ENCODE measurements at places on chromosomes 5 and 9.
A peak's percentile ranks its signal among the peaks of the same experiment; 100 is the strongest.

DNA sequence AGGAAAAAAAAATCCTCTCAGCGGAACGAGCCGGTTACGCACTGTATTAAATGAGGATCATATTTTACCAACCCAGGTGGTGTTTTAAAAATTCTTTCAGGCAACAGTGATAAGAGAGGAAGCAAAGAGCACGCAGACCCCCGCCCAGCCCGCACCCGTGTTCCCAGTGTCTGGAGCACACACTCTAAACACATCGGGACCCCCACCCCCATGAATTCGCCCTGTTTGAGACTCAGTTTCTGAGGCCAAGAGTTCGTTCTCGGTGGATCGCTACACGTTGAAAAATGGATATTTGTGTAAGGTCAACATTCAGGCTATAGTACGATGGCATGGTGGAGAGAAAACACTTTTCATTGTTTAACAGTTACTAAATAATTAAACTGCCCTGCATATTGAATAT lies 196.3 kb downstream of the MEF2C start:
- DNase-seq = no peak

DNA sequence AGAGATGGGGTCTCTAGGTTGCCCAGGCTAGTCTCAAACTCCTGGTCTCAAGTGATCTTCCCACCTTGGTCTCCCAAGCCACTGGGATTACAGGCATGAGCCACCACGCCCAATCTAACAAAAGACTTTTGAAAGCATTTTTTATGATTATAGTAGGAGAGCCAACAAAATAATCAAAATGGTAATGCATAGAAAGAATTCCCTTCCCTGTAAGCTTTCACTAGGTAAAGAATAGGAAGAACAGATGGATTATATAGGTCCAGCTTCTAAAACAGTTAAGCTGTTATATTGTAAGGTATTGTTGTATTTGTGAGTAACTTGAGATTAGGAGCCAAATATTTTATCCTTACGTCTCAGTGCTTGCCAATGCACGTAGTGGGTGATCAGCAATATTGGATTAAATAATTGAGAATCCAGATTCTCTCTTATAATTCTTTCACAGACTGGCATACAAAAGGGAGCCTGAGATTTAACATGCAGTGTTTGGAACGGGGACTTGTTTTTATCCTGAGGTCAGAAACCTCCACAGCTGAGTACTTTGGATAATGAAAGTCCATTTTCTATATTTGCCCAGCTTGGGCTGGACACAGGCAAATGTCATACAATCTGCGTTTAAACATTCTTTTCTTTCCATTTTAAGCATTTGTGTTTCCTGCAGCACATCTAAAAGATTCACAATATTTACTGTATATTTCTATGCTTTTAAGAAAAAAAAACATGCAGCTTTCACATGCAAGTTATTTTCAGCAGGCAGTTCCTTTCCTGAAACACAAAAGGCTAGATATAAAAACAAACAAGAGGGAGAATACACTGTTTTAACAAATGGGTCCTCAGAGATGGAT lies 238.4 kb downstream of the ARRDC3 start:
- no peak for DNase-seq

DNA sequence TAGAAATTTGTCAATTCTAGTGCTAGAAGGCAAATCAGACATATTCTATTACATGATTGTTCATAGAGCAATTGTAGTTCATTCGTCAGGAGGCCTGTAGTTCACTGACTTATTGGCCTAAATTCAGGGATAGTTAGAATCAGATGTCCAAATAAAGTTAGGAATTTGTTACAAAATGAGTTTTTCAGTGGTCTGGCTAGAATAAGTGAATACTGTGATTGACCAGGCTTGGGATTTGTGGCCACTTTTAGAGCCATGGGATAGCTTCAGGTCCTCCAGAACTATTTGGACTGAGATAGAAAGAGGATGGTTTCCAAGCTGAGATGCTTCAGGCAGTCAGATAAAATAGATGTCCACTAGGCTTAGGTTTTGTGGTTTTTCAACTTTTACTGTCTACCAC lies 199.1 kb upstream of the MPDZ start:
- DNase-seq = no peak

GRCh38 chr5:149240354-149240998 lies 31.2 kb upstream of the AFAP1L1 start:
- DNase-seq = peak; percentile 66

DNA sequence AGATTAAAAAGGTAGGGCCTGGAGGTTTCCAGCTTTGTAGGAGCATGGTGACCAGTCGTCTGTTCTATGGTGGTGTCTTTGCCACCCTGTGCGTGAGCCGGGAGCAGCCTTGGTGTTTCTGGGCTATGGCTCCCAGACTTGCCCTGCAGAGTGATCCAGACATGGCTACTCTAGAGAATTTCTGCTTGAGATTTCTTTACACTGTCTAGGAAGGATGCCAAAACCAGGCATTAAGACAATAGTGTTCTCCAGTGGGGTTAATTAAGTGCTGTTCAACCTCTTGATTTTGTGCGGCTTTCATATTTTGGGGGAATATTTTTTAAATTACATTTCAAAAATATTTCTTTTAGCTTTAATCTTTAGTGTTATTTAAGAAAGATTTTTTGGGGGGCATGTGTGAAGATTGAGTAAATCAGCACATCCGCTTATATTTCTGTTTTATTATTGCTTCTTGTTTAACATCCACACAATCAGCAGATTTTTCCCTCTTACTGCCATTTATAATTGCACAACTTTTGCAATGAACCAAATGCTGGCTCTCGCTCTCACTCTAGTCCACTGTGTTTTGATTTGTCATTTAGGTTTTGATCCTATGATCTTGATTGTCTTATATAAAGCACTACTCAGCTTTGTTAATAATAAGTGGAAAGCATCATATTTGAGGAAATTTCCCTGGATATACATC lies 110.5 kb downstream of the RASGRF2 start:
- DNase-seq = no peak

GRCh38 chr5:61301341-61302199 lies 30.5 kb upstream of the ZSWIM6 start:
- DNase-seq = no peak

DNA sequence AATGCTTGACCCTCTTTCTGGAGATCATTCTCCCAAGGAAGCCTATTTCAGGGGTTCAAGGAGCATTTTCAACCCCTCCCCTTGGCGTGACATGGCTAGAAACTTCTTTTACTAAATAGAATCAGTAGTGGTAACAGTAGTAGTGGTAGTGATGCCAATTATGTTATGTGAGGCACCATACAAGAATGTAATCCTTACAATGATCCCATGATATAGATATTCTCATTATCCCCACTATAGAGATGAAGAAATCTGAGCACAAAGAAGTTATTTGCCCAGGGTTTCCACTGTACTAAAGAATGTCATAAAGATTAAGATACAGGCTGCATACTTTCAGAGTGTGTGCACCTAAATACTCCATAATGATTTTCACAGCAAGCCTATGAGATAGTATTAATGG lies 155.4 kb upstream of the CLINT1 start:
- DNase-seq = no peak

DNA sequence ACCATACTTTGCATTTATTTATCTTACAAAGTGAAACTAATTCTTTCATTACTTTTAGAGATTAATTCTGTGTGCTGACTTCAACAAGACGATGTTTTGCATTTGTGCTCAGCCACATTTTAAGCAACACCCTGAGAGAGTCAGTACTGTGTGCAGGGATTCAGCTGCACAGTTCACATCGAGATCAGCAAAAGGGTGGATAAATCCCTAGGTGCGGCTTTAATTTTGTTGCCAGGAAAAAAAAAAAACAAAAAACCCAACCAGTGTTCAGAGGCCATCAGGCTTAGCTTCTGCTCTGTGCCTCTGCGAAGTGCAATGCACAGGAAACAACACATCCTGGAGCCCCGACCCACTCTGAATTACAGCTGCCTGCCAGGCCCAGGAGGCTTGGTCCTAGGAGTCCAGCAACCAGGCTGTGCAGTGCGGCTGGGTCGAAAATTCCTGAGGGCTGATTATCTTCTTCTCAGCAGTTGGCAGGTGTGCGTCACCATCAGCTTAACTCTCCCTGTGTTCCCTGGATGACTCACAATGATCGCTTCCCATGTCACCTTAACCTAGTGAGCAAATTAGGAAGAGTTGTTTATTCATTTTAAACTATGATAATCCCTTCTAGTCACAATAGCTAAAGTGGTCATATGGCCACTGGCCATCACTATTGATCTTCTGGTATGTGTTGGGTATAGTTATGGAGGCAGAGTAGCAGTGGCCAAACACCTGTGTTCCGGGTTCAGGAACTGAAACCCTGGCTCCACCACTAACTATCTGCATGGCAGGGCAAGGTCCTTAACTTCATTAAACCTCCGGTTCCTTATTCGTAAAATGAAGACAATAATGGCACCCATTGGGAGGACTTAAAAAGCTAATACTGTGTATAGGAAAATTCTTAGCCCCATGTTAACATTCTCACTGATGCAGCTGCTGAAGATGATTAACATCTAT lies 31.2 kb upstream of the NDUFB6 start:
- no peak for DNase-seq

DNA sequence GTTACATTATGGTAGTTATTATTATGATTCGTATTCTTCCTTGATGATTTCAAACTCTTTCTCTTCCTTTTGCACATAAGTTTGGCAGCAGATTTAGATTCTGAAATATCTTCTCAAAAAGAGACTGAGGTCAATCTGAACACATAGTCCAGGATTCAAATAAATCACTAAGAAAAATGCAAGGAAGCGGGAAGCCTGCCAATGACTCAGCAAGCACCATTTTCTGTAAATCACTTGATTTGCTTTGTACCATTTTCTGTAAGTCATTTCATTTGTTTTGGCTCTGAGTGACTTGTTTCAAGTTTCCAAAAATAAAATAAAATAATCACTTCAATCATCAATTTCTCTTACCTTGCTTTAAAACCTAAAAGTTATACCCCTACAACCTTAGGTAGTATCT lies 24.6 kb upstream of the GLIS3 start:
- DNase-seq = no peak

DNA sequence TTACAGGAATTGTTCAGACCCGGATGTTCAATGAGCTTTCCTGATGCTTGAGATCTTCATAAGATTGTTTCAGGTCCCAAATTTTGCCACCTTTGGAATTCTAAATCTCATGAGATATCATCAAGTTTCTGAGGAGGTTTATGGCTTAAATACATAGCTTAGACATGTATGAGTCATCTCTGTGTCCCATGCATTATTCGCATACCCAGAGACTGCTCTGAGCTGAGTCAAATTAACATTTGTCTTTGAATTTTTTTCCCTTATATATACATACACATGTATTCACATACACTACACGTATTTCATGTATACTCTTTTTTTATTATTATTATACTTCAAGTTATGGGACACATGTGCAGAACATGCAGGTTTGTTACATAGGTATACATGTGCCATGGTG lies 744.6 kb downstream of the BRINP1 start:
- no peak for DNase-seq

DNA sequence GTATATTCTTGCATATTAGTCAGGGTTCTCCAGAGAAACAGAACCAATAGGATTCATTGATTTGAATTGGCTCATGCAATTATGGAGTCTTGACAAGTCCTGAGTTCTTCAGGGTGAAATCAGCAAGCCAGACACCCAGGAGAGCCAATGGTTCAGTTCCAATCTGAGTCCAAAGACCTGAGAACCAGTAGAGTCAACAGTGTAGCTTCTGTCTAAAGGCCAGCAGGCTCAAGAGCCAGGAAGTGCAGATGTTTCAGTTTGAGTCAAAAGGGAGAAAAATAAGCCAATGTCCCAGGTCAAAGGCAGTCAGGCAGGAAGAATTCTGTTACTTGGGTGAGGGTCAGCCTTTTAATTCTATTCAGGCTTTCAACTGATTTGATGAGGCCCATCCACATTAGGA lies 37.8 kb upstream of the ANKRD34B start:
- no peak for DNase-seq

- no peak for DNase-seq
These were observed 29.3 kb downstream of the RASGEF1C start for GRCh38 chr5:180179442-180180420.

GRCh38 chr9:112605518-112605917 lies 112.4 kb downstream of the INIP start:
- DNase-seq = no peak

DNA sequence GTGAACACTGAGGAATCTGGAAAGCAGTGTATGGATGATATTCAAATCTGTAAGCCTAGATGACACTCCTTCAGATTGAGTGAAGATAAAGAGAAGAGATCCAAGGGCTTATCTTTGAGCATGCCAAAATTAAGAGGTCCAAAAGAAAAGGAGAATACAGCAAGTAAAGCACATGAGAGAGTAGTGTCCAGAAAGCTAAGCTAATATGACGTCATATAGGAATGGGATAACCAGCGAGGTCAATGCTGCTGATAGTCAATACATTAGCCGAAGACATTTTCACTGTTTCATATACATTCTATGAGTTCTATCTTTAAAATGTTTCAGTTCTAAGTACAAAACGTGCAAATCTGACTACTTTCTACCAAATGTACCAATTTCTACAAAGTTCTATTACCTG lies 975.8 kb downstream of the TLE4 start:
- DNase-seq = no peak

DNA sequence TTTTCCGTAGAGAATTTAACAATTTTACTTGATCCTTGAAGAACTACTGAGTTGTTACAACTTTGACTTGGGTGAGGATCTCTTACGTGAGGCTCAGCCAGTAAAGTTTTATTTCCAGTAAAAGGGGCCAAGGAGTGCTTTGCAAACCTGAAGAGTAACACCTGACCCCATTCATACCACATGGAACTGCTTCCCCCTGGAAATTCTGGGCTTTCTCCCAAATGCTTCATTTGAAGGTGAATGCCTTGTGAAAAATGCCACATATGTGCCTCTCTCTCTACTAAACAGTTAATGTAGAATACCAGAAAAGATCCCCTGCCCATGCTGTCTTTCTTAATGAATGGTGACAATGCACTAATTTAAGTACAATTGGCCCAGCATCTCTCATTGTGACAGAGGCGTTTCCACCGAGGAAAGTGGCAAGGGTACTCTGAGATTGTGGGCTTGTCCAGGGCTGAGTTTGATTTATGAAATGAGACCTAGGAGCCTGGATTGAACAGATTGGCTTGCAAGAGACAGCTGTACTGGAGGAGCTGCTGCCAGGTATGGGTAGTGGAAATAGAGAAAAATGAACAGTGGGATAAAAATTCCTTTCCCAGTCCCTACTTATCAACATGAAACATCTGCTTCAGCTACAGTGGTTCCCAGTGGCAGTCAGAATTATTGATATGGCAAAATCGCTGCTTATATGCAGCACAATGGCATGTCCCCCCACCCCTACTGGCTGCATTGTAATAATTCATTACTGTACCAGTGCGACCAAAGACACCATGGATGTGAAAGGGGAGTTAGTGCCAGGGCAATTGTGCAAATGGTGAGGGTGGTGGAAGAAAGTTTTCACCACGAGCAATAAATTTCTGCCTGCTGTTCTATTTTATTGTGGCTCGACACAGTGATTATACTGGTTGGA lies 843.7 kb upstream of the WWC1 start:
- no peak for DNase-seq

Measured in activated T-helper 9 cell treated with anti-CD3 and anti-CD28 coated beads, Interleukin-2, amount 50 U/mL, for 16 hours (primary cell).